Activated naive CD8-positive, alpha-beta T cell treated with anti-CD3 and anti-CD28 coated beads for 36 hours (primary cell): ENCODE measurements at places on chromosomes 3 and 15. TPM values are rescaled to one million over a fixed set of nuclear protein-coding genes. Genes with fewer than 3 reads are reported as not detected.

DNA sequence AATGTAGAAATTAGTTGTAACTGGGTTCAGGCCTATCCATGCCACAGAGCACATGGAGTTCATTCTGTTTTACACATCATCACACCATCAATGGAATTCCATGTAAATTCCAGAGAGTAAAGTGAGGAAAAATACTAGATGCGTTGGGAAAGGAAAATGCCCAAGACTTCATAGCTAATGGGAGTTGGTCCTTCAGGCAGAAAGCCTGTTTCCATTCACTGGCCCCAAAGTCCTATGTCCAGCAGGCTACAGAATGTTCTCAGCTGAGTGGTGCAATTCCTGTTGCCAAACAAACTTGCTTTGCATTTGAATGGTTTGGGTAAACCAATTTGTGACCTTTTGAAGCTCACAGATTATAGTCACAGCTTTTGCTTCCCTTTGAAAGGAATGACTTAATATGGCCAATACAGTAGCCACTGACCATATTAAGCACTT is 164.6 kb upstream of the PFN2 start:
- no peak for DNase-seq

DNA sequence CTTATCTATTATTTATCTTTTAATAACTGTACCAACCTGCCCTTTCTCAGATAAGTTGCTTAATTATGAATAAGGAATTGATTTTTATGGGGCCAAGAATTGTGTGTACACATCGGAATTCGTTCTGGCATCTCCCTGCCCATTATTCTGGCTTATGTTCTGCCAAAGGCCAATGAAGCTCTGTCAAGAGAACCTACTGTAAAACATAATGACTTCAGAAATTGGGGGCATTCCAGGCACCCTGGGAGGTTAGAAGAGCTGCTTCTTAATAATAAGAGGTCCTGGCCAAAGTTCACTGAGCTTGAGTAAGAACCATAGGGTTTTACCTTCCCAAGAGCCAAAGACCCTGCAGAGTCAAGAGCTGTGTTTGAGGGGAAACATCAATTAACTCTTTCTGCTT is 261.7 kb downstream of the SLC9A9 start:
- no peak for DNase-seq

GRCh38 chr3:128335621-128336296 is 130.9 kb downstream of the DNAJB8 start:
- DNase-seq = no peak

- no peak for DNase-seq
Measured at GRCh38 chr15:66754789-66755188, 52.8 kb downstream of the SMAD6 start.

GRCh38 chr3:183099838-183100204 is 525 bp upstream of the MCCC1 start:
- DNase-seq = no peak

DNA sequence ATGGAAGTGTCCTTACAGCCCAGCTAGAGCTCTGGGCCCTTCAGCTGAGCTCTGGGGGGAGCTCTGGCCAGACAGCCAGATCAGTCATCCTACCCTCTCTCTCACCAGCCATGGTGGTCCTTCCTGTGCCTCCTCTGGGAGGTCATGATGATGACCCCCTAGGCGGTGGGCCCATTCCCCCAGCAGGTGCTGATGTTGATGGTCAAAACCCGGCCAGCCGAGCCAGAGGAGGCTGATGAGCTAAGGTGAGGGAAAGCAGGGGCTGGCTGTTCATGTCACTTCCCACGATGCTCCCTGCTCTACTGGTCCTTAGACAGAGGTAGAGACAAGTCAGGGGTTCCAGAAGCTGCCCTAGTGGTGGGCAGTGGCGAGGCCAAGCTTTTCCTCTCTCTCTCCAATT is 35.0 kb downstream of the GRAMD2A start:
- no peak for DNase-seq

DNA sequence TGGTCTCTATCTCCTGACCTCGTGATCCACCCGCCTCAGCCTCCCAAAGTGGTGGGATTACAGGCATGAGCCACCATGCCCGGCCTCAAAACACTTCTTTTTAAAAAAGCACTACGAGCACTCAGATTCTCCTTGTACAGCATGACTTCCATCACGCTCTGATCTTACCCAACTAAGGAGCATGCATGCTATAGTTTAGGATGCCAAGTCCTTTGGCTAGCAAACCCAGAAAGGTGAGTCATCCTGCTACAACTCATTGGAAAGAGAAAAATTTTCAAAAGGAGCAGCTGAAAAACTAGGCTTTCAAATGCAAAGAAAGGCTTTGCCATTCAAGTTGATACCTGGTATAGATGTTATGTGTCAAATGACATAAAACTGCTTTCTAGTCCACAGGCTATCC is 70.3 kb upstream of the PRICKLE2 start:
- no peak for DNase-seq

DNA sequence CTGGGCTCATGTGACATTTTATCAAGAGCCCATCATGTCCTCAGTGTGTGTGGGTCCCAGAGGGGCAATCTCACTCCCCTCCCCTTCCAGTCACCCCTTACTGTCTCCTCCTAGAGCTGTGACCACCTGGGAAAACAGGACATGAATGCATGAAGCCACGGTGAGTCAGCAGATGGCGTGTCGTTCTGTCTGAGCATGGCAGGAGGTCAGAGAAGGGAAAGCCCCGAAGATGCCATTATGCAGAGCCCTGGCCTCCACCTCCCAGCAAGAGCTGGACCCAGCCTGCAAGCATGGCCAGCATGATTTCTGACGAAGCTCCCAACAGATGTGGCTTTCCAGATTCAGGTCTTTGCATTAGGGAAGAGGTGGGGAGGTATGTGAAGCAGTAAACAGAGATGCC is 118.5 kb downstream of the TLE3 start:
- no peak for DNase-seq

- DNase-seq = no peak
Measured at GRCh38 chr3:163601426-163601825, 1476.9 kb downstream of the SI start.

DNA sequence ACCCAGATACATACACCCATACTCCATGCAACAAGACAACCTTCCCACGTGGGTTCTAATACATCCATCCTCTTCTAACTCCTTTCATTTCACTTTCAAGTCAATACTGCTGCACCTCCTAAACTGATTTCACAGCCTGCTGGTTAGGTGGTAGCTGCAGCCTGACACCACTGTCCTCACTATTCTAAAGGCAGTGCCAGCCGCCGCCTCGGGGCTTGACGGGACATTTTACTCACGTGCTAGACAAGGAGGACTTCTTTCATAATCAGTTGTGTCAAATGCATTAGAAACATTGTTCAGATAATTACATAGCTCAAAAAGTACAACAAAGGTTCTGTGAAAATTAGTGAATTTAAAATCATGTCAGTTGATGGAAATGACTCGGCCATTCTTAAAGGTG is 6.3 kb downstream of the UROC1 start:
- no peak for DNase-seq

GRCh38 chr15:97502038-97502437 is 458.5 kb upstream of the ARRDC4 start:
- DNase-seq = no peak

DNA sequence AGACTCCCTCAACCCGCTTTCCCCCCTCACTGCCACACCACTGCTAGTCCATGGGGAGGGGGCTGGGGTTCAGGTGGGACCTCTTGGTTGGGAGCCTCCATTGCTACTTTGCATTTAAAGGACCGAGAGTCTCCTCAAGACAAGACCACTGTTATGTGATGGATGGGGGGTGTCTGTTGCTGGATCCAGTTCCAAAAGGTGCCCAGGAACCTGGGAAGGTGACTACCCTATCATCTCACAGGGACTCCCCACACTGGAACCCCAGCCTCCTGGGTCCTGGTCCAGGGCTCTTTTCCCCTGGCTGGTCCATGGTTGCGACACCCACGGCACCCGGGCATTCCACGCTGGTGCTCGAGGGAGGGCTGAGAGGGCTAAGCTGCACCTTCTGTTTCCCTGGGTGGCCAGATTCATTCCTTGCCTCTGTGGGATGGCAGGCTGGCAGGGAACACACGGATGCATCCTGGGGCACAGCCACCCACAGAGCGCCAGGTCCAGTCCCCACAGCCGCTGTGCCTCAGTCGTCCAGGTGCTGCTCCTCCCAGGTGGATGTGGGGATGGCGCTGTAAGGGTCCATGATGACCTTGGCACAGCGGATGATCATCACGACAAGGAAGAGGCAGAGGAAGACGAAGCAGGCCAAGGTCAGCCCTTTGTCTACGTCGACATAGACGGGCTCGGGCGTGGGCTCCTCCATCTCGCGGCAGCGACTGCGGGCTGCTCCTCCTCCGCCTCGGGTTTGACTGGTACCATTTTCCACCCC is 48.6 kb downstream of the FAH start:
- no peak for DNase-seq

DNA sequence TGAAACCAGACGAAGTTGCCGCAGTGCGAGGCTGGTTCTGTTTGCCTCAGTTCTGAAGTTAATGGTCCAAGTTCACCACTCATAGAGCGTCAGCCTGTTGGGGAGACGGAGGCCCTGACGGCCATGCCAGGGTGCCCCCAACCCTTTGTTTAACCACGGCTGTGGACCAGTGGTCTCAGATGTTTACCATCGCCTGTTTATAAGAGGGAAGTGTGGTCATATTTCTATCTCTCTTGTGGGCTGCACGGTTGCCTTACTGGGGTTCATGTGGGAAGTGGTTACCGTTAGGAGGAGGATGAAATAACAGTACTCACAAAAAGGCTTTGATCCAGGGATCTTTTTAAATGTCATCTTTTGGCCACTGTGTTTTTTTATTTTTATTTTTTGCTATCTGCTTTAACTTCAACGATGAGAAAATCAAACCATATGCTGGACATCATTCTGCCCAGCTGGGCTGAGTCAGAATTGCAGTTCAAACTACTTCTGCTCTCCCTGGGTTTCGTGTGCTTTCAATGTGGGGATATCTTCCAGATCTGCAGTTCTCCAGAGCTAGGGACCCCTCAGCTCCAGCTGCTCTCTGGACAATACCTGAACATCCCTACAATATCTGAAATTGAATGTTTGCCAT is 17.8 kb downstream of the SMAD3 start:
- DNase-seq = no peak

The CD200R1L gene
- not detected for total RNA-seq

The HYAL3 gene
- 6.8 TPM for total RNA-seq

The ANKRD63 gene
- not detected for total RNA-seq

The CILP gene
- not detected for total RNA-seq

The ZNF660 gene
- total RNA-seq = 1.6 TPM
